Astrocyte (in vitro differentiated cells and primary cell): ENCODE measurements at places on chromosomes 2 and 18. TPM values are rescaled to one million over a fixed set of nuclear protein-coding genes. Genes with fewer than 3 reads are reported as not detected.

GRCh38 chr2:231785822-231786176 lies 446 bp upstream of the COPS7B start:
- no peak for DNase-seq

- no peak for DNase-seq
Measured at GRCh38 chr18:35842536-35842935, 129.9 kb upstream of the RMP24 start.

DNA sequence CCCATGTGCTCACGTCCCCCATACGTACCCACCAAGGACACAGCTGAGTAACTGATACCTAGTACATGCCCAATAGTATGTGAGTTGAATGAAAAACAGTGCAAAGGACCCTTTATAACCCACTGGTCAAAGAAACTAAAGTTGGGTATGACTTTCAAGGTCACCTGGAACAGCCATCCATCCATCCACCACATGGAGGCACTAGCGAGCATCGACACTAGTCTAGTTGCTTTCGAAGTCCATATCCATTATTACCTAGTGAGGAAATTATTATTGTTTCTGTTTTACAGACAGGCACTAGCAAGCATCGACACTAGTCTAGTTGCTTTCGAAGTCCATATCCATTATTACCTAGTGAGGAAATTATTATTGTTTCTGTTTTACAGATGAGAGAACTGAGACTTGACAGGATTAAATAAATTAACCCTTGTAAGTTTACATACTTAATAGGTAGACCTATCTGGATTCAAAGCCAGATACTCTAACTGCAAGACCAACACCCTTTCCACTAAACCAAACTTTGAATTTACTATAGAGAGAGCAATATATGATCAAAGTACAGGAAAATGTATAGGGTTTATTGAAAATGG lies 233.7 kb downstream of the METTL4 start:
- no peak for DNase-seq

- DNase-seq, result no peak
Measured at GRCh38 chr18:23574611-23575308, 11.5 kb downstream of the NPC1 start.

GRCh38 chr2:106184394-106184793 lies 9.7 kb downstream of the UXS1 start:
- no peak for DNase-seq

DNA sequence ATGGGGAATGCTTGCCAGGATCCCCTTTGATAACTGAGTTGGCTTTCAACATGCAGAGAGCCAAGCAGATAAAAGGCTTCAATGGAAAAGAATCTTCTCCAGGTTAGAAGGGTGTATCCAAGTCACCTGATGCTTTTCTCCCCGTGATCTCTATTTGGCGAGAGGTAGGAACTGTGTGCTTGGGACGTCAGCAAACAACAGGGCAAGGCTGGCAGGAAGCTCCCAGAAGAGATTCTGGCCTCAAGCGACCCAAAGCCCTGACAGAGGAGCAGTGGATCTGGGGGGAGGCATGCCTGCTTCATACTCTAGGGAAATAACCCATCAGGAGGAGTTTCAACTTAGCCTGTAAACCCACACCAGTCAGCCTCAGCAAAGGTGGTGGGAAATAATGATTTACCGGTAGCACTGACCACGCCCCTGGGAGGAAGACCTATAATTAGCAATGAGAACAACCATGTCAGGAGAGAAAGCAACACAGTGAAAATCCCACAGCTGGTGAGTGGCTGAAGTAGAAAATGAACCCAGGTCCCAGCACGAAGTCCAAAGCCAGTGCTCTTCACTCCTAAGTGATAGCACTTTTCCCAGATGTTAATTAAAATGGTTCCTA lies 76.3 kb upstream of the SEC11C start:
- no peak for DNase-seq

- no peak for DNase-seq
Measured at GRCh38 chr18:64528646-64529045, 379.8 kb upstream of the LINC00305 start.

- DNase-seq, result no peak
Measured at GRCh38 chr2:65165558-65165957, 35.7 kb upstream of the RAB1A start.

- DNase-seq, result peak; percentile 59
Measured at GRCh38 chr2:121771976-121772742, 16.7 kb downstream of the TSN start.

DNA sequence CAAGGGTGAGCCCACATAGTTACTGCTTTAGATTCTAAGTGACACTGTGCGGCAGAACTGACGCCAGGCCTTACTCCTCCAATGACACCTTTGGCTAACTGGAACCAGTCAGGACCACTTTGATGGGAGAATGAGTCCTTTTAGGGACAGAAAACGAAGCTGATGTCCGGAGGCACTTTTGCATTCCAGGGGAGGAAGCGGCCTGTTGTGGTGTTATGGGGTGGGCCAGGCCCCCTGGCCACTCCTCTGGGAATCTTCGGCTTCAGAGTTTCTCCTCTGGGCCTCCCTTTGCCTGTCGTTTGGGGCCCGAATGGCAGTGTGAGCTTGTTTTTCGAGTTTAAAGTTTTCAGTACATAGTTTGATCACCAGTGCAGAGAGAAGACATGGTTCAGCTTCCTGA lies 65.9 kb downstream of the MBP start:
- DNase-seq, result no peak

Gene WNT10A
- 0.91 and 2.5 TPM in 2 replicates for total RNA-seq

DNA sequence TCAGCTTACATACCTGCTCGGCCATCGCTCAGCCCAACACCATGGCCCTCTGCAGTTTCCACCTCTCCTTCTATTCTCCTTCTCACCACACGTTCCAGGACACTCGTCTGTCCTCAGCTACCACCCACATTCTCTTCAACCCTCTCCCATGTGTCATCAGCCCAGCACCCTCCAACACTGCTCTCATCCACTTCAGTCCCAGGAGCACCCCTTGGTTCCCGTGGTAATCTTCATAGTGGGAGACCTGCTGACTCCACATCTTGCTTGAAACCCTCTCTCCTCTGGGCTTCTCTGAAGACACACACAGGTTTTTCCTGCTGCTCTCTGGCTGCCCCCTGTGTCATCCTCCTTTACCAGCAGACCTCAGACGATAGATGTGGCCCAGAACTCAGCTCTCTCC lies 228.7 kb downstream of the GBX2 start:
- DNase-seq, result peak; percentile 16

DNA sequence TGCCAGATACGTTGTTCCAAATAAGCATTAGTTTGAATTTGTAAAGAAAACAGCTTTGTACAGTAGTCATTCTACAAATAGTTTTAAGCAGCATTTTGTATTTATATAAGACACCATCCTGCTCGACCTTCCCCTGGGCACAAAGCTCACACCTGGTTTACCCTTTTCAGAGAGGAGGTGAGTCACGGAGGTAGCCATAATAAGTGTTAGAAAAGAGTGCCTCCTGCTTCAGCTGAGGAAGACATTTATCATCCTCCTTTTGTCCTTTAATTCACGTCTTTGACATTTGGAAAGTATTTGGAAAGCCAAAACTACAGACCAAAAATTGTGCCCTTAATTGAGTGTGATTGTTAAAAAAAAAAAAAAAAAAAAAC lies 6.8 kb downstream of the RAB12 start:
- peak; percentile 26 for DNase-seq

Gene TWIST2
- total RNA-seq, result 2.5 and 3.2 TPM in 2 replicates

GRCh38 chr2:173574324-173575112 lies 219.8 kb downstream of the CDCA7 start:
- DNase-seq, result peak; percentile 38

DNA sequence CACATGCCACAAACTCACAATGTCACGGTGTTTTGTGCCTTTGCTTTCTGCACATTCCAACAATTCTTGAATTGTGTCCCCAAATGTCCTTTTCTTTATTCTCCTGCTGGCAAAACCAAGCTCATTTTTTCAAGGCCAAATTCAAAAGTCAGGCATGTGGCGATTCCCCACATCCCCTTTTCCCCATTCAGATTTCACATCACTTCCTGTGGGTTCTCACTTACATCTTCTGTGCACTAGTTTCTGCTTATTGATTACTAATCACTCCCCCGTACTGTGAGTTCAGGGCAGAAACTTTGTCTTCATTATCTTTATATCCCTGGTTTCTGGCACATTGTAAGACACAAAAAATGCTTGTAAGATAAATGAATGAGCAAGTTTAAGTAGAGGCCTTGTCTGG lies 69.2 kb downstream of the AP1S3 start:
- no peak for DNase-seq

DNA sequence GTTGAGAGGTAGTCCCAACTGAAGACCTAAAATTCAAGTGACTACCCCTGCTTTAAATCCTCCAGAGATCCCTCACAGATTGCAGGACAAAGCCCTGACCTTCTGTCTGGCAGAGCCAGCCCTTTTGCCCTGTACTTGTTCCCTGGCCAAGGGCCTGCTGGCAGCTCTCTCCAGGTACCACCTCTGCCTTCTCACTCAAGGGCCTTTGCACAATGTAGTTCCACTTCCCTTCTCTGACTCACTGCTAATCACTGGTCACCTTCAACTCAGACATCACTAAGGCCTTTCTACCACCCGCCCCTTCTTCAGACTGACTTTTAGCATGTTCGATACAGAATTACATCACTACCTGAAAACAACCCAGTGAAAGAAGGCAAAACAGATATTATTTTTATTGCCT lies 411.0 kb downstream of the TMEM182 start:
- DNase-seq, result no peak

Gene DSG3
- total RNA-seq, result 0.29 and 0.64 TPM in 2 replicates

Gene SERPINB11
- not detected in 2 replicates for total RNA-seq

DNA sequence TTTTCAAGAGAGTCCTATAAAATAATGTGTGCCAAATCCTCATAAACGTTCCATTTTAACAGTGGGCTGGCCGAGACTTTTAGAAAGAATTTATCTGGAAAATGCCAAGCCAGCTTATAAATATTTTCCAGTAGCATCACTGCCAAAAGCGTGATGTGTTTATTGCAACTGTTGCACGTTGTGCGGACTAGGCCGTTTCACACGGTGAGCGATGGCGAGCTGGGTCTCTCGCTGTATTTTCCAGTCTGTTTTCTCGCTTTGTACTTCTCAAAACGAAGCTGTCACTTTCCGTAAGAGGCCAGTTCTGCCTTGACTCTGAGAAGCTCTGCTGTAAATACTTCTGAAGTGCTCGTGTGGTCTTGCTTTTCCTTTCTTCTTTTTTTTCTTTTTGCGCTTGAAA lies 65.0 kb upstream of the ZNF236 start:
- no peak for DNase-seq

- no peak for DNase-seq
Measured at GRCh38 chr2:191178806-191179514, 28.2 kb upstream of the STAT4 start.

DNA sequence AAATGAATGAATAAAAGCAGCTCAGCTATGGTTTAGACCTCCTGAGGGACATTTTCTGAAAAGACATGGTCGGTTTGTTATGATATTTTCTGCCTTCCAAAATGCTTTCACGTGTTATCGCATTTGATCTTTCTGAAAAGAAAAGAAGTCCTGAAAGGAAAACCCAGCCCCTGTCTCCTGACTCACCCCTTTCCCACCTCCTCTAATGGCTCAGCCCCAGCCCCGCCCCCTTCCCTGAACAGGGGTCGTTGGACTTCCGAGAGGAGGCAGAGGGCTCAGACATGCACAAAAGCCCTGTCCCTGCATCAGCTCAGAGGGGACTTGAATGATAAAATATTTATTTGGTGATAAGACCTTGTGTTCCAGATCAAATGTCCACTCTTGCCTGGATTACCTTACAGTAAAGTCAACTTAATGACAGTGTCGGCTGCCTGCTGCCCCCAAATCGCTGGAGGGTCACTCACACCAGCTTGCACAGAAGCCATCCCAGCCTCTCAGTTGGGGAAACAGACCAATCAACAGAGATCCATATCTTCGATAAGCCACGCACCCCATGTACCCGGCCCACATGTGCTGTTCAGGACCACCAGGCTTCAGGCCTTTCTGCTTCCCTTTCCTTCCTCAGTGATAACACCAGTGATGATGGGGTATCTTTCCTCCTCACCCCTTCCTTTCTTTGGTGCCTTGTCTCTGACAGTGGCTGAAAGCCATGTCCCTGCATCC lies 69.6 kb downstream of the CLHC1 start:
- no peak for DNase-seq

Gene QPCT
- 23.1 and 25.2 TPM in 2 replicates for total RNA-seq

- DNase-seq, result no peak
Measured at GRCh38 chr2:178491612-178492011, 11.4 kb downstream of the PLEKHA3 start.

GRCh38 chr18:73656691-73657090 lies 490.9 kb downstream of the FBXO15 start:
- DNase-seq, result no peak

Gene IL1B
- total RNA-seq, result not detected in 2 replicates

Gene ZNF519
- total RNA-seq, result 5.0 and 7.7 TPM in 2 replicates

DNA sequence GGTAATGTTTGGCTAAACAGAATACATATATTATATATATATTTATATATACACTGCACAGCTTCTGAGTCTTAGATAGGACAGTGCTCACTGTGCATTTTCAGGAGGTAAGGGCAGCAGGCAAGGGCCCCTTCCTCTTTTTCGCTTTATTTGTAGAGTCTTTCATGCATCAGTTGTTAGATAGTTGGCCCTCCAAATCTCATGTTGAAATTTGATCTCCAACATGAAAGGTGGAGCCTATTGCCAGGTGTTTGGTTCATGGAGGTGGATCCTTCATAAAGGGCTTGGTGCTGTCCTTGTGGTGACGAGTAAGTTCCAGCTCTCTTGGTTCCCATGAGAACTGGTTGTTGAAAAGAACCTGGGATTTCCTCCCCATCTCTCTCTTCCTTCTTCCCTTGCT lies 48.1 kb downstream of the TSN start:
- DNase-seq, result no peak

- no peak for DNase-seq
Measured at GRCh38 chr18:23664674-23665073, 2.0 kb upstream of the ANKRD29 start.

DNA sequence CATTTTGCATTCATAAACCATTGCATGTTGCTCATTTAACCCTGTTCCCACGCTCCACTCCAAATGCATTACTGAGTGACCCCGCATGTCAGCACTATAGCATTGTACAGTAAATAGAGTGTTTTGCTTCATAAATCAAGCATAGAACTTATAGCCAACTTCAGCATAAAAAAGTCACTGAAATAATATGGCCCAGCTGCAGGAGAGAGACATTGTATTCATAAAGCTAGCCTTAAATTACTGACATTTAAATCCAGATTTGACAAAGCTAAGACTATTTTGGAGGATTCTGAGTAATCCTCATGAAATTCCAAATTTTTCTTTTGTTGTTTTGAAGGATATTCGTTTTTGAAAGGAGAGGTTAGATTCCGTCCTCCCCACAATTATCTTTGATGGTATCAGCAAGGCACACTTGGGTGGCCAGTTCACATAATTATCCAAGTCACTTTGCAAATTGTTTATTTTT lies 320.9 kb upstream of the TCF4 start:
- DNase-seq, result peak; percentile 16

Gene RANBP2
- 75.4 and 78.9 TPM in 2 replicates for total RNA-seq

DNA sequence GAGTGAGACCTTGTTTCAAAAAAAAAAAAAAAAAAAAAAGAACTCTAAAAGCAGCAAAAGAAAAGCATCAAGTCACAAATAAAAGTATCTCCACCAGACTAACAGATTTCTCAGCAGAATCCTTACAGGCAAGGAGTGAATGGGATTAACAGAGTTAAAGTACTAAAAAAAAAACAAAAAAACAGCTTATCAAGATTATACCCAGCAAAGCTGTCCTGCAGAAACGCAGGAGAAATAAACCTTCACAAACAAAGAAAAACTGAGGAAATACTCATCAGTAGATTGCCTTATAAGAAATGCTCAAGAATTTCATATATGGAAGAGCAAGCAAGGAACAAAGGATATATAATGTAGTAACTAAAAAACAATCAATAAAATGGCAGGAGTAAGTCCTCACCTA lies 35.6 kb downstream of the USP34 start:
- no peak for DNase-seq
